ENCODE measurements at places on chromosomes 16 and 17.
A peak's percentile ranks its signal among the peaks of the same experiment; 100 is the strongest.

DNA sequence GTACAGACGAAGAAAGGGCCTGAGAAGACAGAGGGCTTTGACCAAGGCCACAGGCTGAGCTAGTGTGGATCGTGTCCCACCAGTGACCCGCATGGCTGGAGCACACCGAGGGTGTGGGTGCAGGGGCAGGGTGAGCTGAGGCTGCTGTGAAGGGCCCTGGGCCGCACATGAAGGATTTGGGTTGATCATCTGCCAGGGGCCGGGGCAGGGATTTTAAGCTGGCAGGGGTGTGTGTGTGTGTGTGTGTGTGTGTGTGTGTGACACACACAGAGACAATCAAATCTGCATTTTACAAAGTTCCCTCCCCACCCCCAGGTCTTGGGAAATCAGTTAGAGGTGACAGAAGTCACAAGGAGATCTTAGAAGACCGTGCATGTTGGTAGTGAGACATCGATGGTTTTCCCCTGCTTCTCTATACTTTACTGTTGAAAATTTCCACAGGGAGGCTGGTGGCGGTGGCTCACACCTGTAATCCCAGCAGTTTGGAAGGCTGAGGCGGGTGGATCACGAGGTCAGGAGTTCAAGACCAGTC is 65.2 kb downstream of the SRCIN1 start:
- DNase-seq, result no peak
- H3K36me3 ChIP-seq, result no peaks in the 10 kb centered on the region
- H3K27ac ChIP-seq, result no peak overlapping the region
- H3K27me3 ChIP-seq, result peaks cover 43% of the 10 kb centered on the region
- no peak overlapping the region for H3K4me3 ChIP-seq
- H3K4me1 ChIP-seq, result no peaks in the 10 kb centered on the region

- peak overlapping the region; percentile 96 for H3K27ac ChIP-seq
- H3K36me3 ChIP-seq, result no peaks in the 10 kb centered on the region
- H3K4me1 ChIP-seq, result peaks cover 28% of the 10 kb centered on the region
- H3K4me3 ChIP-seq, result peak overlapping the region; percentile 83
Observed at GRCh38 chr17:3915581-3915994, 677 bp downstream of the P2RX1 start.

- no peak overlapping the region for H3K27ac ChIP-seq
- peaks cover 4% of the 10 kb centered on the region for H3K27me3 ChIP-seq
- no peak overlapping the region for H3K4me3 ChIP-seq
- DNase-seq, result no peak
Observed at GRCh38 chr16:87933140-87933495, 3.2 kb downstream of the CA5A start.

- peak within 1 kb of the TSS; percentile 84 for H3K4me3 ChIP-seq
- peak within 1 kb of the TSS; percentile 71 for H3K27ac ChIP-seq
- peak; percentile 81 for DNase-seq
Observed at GRCh38 chr16:679814-680624, at the start of gene STUB1. TSS of gene STUB1 (plus strand) at chr16:680410. CDS start at chr16:680526, 116 bp downstream.

DNA sequence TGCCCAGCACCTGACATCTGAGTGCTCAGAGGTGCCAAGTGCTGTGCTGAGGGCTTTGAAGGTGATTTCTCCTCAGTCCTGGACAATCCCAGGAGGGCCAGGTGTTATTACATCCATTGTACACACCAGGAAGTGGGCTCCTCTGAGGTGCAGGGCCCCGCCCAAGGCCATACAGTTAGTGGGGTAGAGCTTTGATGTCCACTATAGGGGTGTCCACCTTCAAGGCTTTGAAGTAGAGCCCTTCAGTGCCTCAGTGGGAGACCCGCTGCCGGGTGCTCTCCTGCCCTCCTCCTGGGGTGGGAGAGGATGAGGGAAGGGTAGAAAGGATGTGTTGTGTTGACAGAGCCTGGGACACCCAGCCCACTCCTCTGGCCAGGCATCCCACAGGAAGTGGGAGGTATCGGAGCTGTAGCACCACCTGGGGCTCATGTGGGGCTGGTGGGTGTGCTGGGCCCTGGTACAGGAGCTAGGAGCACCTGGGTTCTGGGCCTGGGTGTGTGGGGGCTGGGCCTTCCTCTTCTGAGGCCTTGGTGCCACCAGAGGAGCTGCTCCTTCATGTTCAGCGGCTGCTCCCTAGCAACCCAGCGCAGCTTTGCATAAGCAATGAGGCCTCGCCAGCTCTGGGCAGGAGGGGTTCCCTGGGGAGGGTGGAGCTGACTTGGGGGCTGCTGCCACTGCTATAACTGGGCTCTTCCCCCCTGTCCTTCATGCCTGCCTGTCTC is 7.4 kb downstream of the LASP1 start:
- H3K27ac ChIP-seq, result peak overlapping the region; percentile 41
- peak; percentile 52 for DNase-seq
- H3K36me3 ChIP-seq, result no peaks in the 10 kb centered on the region
- H3K4me3 ChIP-seq, result no peak overlapping the region
- peaks cover 24% of the 10 kb centered on the region for H3K4me1 ChIP-seq

- H3K27me3 ChIP-seq, result peaks cover 17% of the 10 kb centered on the region
- no peak overlapping the region for H3K4me3 ChIP-seq
Observed at GRCh38 chr17:76948301-76948700, 80.1 kb downstream of the MGAT5B start.

- H3K4me1 ChIP-seq, result no peaks in the 10 kb centered on the region
- H3K4me3 ChIP-seq, result no peak overlapping the region
- no peaks in the 10 kb centered on the region for H3K27me3 ChIP-seq
- no peak for DNase-seq
- H3K27ac ChIP-seq, result no peak overlapping the region
- H3K36me3 ChIP-seq, result no peaks in the 10 kb centered on the region
Observed at GRCh38 chr16:80122115-80122514, 418.7 kb upstream of the DYNLRB2 start.

DNA sequence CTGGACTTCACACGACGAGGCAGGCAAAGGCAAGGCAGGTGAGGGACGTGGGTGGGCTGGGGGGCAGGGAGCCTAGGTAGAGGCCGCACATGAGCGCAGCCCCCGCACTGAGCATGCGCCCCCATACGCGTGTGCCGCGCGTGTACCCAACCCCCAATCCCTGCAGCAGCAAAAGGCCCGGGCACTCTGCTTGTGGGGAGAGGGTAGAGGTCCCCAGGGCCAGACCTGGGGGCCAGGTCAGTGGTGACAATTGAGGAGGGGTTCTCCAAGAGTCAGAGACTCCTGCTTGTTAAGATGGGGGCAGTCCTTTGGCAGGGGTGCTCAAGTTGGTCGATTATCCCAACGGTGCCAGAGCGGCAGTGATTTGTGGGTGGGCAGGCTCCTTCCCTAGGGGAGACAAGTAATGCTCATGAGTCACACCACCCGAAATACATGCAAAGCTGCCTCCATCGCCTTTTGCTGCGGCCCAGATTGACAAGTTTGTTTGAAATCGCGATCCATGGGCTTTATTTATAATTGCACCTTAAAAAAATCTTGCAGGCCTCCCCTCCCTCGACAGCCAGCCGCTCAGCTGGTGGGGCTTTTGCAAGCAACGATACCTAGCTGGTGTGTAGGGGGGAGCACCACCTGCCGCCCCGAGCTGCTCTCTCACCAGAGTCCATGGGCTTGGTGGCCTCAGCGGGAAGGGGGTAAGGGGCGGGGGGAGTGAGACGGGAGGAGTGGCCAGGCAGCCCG is 1.1 kb upstream of the GIT1 start:
- no peak overlapping the region for H3K27ac ChIP-seq
- H3K27me3 ChIP-seq, result no peaks in the 10 kb centered on the region
- DNase-seq, result no peak
- H3K36me3 ChIP-seq, result no peaks in the 10 kb centered on the region
- H3K4me1 ChIP-seq, result peaks cover 36% of the 10 kb centered on the region

GRCh38 chr16:72255786-72256185 is 83.8 kb upstream of the PMFBP1 start:
- no peak for DNase-seq
- no peaks in the 10 kb centered on the region for H3K27me3 ChIP-seq
- H3K4me1 ChIP-seq, result no peaks in the 10 kb centered on the region

- H3K36me3 ChIP-seq, result no peaks in the 10 kb centered on the region
- no peaks in the 10 kb centered on the region for H3K27me3 ChIP-seq
- DNase-seq, result no peak
- H3K27ac ChIP-seq, result no peak overlapping the region
- H3K4me3 ChIP-seq, result no peak overlapping the region
Observed at GRCh38 chr17:68570526-68570925, 30.6 kb downstream of the FAM20A start.

DNA sequence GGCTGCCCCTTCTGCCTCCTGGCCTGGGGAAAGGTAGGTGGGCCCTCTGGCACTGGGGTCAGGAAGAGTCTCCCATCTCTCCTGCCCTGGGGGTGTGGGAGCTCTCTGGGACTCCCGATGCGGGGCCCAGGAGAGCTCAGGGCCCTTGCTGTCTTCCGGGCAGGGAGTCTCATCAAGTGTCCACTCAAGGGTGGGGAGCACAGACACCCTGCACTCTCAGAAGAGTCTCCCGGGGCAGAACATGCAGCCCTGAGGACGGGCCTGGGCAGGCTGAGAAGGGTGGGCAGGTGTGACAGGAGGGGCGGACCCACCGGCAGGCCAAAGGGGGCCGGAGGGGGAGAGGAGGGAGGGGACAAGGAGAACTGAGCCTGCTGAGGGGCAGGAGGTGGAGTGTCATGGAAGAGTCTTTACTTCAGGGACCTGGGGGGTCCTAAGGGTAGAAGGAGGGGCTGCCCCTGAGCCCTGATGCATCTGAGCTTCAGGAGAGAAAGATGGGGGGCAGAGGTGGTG is 8.4 kb upstream of the PKMYT1 start:
- H3K4me1 ChIP-seq, result peaks cover 5% of the 10 kb centered on the region
- DNase-seq, result no peak
- peaks cover 98% of the 10 kb centered on the region for H3K27me3 ChIP-seq
- no peaks in the 10 kb centered on the region for H3K36me3 ChIP-seq
- H3K27ac ChIP-seq, result no peak overlapping the region
- H3K4me3 ChIP-seq, result no peak overlapping the region

- peak overlapping the region; percentile 88 for H3K27ac ChIP-seq
- H3K4me1 ChIP-seq, result peaks cover 12% of the 10 kb centered on the region
- H3K27me3 ChIP-seq, result no peaks in the 10 kb centered on the region
- peaks cover 9% of the 10 kb centered on the region for H3K36me3 ChIP-seq
Observed at GRCh38 chr17:15999974-16000827, 577 bp downstream of the TTC19 start.

GRCh38 chr17:38747463-38748148 is 530 bp downstream of the PCGF2 start:
- H3K27ac ChIP-seq, result no peak overlapping the region
- H3K27me3 ChIP-seq, result peaks cover 22% of the 10 kb centered on the region
- no peaks in the 10 kb centered on the region for H3K36me3 ChIP-seq
- peak overlapping the region; percentile 82 for H3K4me3 ChIP-seq
- peaks cover 17% of the 10 kb centered on the region for H3K4me1 ChIP-seq

- no peaks in the 10 kb centered on the region for H3K27me3 ChIP-seq
- H3K4me1 ChIP-seq, result peaks cover 23% of the 10 kb centered on the region
- no peaks in the 10 kb centered on the region for H3K36me3 ChIP-seq
- H3K27ac ChIP-seq, result no peak overlapping the region
- H3K4me3 ChIP-seq, result no peak overlapping the region
Observed at GRCh38 chr16:1903845-1904840, 14.1 kb downstream of the HS3ST6 start.

GRCh38 chr17:69743091-69743490 is 328.6 kb downstream of the MAP2K6 start:
- H3K27ac ChIP-seq, result no peak overlapping the region
- no peaks in the 10 kb centered on the region for H3K36me3 ChIP-seq
- DNase-seq, result no peak

GRCh38 chr17:35930211-35931065 is at the start of gene RDM1:
TSS of gene RDM1 (minus strand) at chr17:35930773. CDS start at chr17:35930727, 46 bp downstream.
- H3K27me3 ChIP-seq, result no peaks in the 10 kb centered on the region
- peak; percentile 86 for DNase-seq
- H3K4me1 ChIP-seq, result peaks cover 5% of the 10 kb centered on the region
- H3K27ac ChIP-seq, result no peak within 1 kb of the TSS
- H3K36me3 ChIP-seq, result no peaks in the 10 kb centered on the region

GRCh38 chr16:764184-764750 is 3.7 kb downstream of the MSLN start:
- H3K4me3 ChIP-seq, result no peak overlapping the region
- no peak for DNase-seq
- no peaks in the 10 kb centered on the region for H3K4me1 ChIP-seq
- no peaks in the 10 kb centered on the region for H3K36me3 ChIP-seq
- H3K27me3 ChIP-seq, result peaks cover 43% of the 10 kb centered on the region
- no peak overlapping the region for H3K27ac ChIP-seq

DNA sequence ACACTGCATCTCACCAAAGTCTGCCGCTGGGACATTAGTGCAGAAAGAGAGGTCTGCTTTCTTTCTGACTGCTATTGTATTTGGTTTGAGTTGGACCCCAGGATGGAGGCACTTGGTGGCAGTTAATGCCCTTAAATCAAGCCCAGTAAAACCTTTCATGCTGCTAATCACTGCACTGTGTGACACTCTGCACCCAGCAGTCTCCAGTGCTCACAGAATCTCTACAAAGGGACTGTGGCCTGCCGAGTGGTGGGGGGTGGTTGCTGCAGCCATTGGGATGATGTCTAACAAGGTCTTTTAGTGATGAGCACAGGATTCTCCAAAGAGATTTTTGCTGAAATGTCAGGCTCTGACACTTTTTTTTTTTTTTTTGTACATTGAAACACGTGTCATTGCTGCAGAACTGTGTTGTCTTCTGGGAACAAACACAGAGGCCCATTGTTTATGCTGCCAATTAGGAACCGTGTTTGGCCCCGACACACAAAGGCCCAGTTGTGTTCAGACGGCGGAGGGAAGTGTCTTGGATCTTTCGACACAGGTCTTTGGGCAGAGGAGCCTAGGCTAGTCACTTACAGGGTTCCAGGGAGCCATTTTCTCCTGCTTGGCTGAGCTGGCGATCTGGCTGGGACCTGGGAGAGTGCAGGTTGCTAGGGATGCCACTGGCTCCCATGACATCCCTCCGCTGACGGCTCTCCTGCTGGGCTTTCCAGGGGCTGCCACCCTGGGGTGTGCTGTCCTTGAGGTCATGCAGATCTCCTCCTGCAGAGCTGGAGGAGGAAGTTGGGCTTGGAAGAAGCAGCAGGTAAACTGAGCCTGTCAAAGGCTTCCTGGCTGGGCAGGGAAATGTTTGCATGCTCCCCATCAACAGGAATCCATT is 16.2 kb upstream of the TNRC6C start:
- H3K4me3 ChIP-seq, result no peak overlapping the region
- H3K4me1 ChIP-seq, result no peaks in the 10 kb centered on the region
- peaks cover 88% of the 10 kb centered on the region for H3K27me3 ChIP-seq
- no peaks in the 10 kb centered on the region for H3K36me3 ChIP-seq
- DNase-seq, result no peak

DNA sequence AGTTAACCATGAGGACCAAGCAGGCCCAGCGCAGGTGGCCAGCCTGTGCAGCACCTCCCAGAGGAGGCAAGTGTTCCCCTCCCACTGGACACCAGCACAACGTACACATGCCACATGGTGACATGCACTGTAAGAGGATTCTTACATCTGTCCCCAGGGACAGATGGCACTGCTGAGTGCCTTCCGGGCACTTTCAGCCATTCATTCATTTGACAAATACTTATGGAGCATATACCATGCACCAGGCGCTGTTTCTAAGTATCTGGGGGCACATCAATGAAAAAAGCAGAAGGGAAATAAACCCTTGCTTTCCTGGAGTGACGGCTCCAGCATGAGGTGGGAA is 79.6 kb downstream of the GAS7 start:
- H3K4me1 ChIP-seq, result peaks cover 11% of the 10 kb centered on the region
- H3K27ac ChIP-seq, result peak overlapping the region; percentile 74
- H3K36me3 ChIP-seq, result no peaks in the 10 kb centered on the region
- DNase-seq, result no peak
